Daoy (cell line): ENCODE measurements at places on chromosomes 3 and 15. TPM values are rescaled to one million over a fixed set of nuclear protein-coding genes. Genes with fewer than 3 reads are reported as not detected.

- no peak for DNase-seq
These were observed 5.9 kb upstream of the ABHD10 start for GRCh38 chr3:111972891-111973290.

ANKRD34C gene
- total RNA-seq: not detected in 2 replicates

CHRD gene
- total RNA-seq: 0.11 and 1.6 TPM in 2 replicates

- DNase-seq: no peak
These were observed 53.2 kb downstream of the EDEM1 start for GRCh38 chr3:5240740-5241139.

STRIT1 gene
- total RNA-seq: not detected in 2 replicates

GRCh38 chr15:82870727-82871320, 61.4 kb downstream of the WHAMM start:
- DNase-seq: no peak
